Right lobe of liver (tissue), 6 donors: ENCODE measurements at places on chromosomes 3 and 15.

- H3K4me1 ChIP-seq, result no peaks in the 10 kb centered on the region
- H3K4me3 ChIP-seq, result no peak overlapping the region
- H3K36me3 ChIP-seq, result no peaks in the 10 kb centered on the region
Observed at GRCh38 chr3:37320276-37320675, 145.9 kb upstream of the LRRFIP2 start.

DNA sequence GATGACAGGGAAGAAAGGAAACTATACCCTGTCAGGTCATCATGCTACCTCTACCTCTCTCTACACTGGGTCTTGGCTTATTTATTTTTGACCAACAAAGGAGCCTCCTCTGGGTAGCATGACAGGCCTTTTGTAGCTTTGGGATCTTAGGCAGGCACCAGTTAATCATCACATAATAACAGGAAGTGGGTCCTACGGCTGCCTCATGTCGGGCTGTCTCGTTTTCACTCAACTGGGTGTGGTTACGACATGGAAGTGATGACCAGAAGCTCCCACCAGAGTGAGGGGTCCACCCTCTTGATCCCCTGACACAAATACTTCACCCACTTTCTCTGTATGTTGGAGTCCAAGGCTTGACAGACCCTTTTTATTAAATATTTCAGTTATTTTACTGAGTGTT, 105.3 kb downstream of the CD47 start:
- H3K27me3 ChIP-seq, result no peaks in the 10 kb centered on the region
- no peak for DNase-seq
- no peaks in the 10 kb centered on the region for H3K4me1 ChIP-seq
- H3K27ac ChIP-seq, result no peak overlapping the region
- no peak overlapping the region for H3K4me3 ChIP-seq

DNA sequence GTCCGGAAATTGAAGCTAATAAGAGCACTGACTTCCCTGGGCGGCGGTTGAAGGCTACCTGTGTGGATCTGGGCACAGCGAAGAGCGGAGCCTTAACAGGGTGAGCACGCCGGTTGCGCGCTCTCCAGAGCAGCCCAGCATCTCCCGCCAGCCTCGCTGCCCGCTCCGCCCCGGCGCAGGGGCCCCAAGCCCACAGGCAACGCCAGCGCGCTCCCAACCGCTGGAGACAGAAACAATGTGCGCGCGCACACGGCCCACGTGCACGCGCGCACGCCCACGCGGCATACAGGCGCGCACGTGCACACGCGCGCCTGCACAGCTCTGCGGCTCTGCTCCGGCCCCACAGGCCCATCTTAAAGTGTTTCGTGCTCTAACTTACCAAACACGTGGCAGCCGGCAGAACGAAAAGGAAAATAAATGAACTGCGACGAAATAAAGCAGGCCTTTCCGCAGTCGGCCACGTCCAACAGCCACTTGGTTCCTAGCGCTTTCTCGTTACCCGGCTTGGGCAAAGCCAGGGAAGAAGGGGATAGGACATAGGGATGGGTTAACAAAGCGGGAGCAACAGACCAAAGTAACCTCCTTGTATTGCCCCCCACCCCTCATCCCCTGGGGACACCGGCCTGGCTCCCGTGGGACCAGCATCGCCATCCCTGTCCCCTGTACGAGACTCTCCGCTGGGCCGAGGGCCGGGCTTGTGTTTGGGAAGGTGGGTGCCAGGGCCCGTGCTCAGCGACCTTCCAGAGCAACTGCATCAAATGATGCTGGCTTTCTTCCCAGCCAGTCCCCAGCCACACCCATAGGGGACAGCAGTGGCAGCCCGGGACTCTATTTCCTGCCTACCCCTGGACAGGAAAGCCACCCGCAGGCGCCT, 203.7 kb downstream of the ABHD5 start:
- DNase-seq, result no peak
- H3K36me3 ChIP-seq, result no peaks in the 10 kb centered on the region
- no peak overlapping the region for H3K27ac ChIP-seq
- H3K4me1 ChIP-seq, result no peaks in the 10 kb centered on the region

DNA sequence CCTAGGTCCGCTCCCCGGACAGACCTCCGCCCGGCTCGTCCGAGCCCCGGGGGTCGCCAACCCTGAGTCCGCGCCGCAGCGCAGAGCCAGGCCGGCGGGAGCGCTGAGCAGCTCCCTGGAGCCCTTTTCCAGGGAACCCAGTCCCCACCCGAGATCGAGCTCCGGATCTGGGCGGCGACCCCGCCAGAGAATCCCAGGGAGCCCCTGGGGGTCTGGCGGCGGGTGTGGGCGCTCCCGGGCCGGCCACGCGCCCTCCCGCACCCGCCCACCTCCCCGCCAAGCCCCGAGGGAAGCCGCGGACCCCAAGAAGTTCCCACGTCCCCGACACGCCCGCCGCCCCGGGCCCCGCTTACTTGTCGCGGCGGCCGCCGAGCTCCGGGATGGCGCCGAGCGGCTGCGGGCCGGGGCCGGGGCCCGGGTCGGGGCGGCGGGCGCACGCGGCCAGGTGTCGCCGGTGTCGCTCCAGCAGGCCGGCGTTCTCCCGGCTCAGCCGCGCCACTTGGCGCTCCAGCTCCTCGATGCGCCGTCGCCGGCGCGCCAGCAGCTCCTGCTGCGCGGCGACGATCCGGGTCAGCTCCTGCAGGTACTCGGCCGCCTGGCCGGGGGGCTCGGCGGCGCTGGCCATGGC, 137.7 kb downstream of the NUP210 start:
- H3K27me3 ChIP-seq, result no peaks in the 10 kb centered on the region
- H3K4me3 ChIP-seq, result peak overlapping the region; percentile 61
- peak overlapping the region; percentile 69 for H3K27ac ChIP-seq
- no peaks in the 10 kb centered on the region for H3K36me3 ChIP-seq

- no peak overlapping the region for H3K27ac ChIP-seq
- no peak for DNase-seq
- no peaks in the 10 kb centered on the region for H3K4me1 ChIP-seq
- H3K36me3 ChIP-seq, result no peaks in the 10 kb centered on the region
Observed at GRCh38 chr15:70794596-70795310, 31.4 kb upstream of the UACA start.

DNA sequence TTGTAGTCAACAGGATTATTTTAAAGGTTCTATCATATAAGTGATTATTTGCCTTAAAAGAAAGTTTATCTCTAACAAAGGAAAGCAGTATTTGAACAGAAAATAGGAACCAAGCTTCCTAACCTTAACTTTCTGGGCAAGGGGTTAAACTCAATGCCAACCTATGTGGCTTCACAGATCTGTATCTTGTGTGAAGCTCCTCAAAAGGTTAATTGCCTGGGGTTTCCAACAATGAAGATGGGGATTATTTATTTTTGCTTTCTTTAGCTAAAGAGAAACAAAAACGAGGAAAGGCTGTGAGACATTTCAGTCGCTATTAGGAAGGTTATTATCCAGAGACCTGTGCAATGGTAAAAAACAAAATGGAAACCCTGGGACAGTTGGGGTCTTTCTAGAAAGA, 1.1 kb upstream of the WDR82 start:
- no peaks in the 10 kb centered on the region for H3K4me1 ChIP-seq
- no peak for DNase-seq
- no peaks in the 10 kb centered on the region for H3K27me3 ChIP-seq
- no peak overlapping the region for H3K4me3 ChIP-seq
- H3K27ac ChIP-seq, result peak overlapping the region; percentile 97

DNA sequence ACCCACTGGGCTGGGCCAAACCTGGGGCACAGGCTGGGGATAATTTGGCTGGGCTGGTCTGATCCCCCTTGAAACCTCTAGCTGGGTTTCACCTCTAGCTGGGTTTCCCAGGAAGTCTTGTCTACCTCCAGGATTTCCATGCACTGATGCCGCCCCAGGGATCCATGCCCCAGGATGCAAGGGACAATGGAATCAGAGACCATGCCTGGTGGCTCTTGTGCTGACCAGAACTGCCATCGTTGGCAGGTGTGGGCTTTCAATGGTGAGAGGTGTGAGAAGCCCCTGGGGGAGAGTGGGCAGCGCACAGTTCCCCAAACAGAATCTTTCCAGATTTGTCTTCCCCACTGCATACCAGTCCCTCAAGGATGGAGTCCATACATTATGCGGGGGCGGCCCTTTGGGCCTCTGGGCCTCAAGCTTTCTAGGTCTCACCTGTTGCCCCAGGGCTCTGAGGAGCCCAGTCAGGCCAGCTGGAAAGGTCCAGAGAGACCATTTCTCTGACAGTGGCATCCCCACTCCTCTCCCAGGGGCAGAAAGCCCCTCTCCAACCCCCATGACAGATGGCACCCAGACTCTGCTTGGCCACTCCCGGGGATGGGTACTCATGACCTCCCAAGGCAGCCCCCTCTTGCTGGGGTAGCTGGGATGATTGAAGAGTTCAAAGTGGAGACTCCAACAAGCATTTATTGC, 35.4 kb downstream of the EPHB3 start:
- H3K4me1 ChIP-seq, result peaks cover 4% of the 10 kb centered on the region
- DNase-seq, result no peak
- no peaks in the 10 kb centered on the region for H3K36me3 ChIP-seq
- H3K27ac ChIP-seq, result no peak overlapping the region

DNA sequence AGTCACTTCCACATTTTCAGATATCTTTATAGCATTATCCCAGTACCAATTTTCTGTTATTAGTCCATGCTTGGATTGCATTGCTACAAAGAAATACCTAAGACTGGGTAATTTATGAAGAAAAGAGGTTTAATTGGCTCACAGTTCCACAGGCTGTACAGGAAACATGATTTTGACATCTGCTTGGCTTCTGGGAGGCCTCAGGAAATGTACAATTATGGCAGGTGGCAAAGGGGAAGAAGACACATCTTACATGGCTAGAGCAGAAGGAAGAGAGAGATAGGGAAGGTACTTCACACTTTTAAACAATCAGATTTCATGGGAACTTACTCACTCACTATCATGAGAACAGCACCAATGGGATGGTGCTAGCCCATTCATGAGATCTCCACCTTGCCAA, 172.3 kb upstream of the GPR149 start:
- no peak for DNase-seq
- no peak overlapping the region for H3K27ac ChIP-seq
- no peaks in the 10 kb centered on the region for H3K27me3 ChIP-seq
- no peak overlapping the region for H3K4me3 ChIP-seq

- H3K27me3 ChIP-seq, result no peaks in the 10 kb centered on the region
- H3K27ac ChIP-seq, result no peak overlapping the region
- no peak overlapping the region for H3K4me3 ChIP-seq
- no peak for DNase-seq
Observed at GRCh38 chr15:67043939-67044771, 21.2 kb upstream of the SMAD3 start.

DNA sequence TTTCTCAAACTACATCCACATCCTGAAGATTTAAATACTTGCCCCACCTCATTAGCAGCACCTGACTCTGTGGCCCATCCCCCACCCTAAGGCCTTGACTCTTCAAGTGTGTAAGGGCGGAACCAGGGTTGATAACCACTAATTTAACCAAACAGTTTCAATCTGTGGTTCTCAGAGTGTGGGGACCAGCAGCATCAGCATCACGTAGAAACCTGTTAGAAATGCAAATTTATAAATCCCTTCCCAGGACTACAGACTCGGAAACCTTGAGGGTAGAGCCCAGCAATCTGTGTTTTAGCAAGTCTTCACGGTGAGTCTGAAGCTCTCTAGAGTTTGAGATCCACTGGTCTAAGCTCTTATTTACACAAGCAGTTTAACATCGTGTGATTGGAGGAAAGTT, 12.4 kb downstream of the GNB4 start:
- H3K4me1 ChIP-seq, result no peaks in the 10 kb centered on the region
- H3K4me3 ChIP-seq, result no peak overlapping the region
- no peak for DNase-seq
- H3K36me3 ChIP-seq, result no peaks in the 10 kb centered on the region
- no peak overlapping the region for H3K27ac ChIP-seq

DNA sequence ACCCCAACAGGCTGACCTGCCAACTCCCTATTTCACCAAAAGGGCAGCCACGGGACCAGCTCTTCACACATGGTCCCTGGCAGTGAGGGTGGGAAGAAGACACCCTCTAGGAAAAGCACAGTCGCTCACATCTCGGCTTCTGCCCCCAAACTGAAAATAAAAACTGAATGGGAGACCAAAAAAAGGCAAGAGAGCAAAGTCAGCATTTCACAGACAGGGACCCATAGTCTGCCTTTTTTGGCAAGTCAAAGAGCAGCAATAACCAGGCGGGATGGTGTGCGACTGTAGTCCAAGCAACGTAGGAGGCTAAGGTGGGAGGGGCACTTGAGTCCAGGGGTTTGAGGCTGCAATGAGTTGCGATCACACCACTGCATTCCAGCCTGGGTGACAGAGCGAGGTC, 154.1 kb downstream of the ADAMTS17 start:
- no peaks in the 10 kb centered on the region for H3K36me3 ChIP-seq
- no peaks in the 10 kb centered on the region for H3K4me1 ChIP-seq
- no peak overlapping the region for H3K4me3 ChIP-seq
- H3K27ac ChIP-seq, result no peak overlapping the region
- DNase-seq, result no peak

DNA sequence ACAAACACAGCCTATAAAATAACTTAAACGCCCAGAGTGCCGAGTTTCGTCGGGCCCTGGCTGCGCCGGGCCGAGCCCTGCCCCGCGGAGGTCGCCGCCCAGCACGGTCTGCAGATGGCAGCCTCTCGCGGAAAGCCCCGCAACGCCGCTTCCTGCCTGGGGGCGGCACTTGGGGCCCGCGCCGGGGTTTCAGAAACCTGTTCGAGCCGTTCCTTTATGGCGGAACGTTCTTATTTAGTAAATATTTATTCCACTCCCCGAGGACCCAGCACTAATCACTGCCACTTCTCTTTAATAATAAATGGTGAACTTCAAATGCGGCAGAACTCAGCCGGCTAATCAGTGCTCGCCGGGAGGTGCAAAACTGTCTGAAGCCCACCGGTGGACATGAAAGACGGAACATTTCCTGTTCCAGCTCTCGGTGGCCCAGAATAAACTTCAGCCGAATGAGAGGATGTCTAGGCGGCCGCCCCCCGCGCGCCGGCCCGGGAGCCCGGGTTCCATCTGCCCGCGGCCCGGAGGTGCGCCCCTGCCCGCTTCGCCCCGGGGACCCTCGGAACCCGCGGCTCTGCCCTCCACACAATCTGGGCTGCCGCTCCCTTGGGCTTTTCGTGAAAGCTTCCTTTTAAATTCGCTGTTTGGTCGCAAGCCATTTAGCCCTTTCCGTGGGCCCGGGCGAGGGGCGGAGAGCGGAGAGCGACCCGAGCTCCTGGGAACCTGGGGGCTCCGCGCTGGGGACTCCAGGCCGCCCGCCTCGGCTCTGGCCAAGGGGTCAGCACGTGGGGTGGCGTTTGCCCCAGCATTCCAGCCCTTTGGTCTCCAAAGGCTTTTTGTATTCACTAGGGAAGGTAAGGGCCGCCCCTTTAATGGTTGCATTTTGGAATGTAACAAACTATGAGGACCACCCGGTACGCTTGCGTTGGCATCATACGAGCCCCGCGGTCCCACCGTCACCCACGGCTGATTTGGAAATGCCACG, 110.8 kb upstream of the ATP11B start:
- no peaks in the 10 kb centered on the region for H3K36me3 ChIP-seq
- DNase-seq, result peak; percentile 74
- H3K4me1 ChIP-seq, result no peaks in the 10 kb centered on the region
